ENCODE measurements at places on chromosomes 2 and 18. TPM values are rescaled to one million over a fixed set of nuclear protein-coding genes. Genes with fewer than 3 reads are reported as not detected.

Gene FASTKD2
- total RNA-seq: 41.4 TPM

- H3K4me3 ChIP-seq: no peak overlapping the region
- no peak overlapping the region for H3K27ac ChIP-seq
- DNase-seq: peak; percentile 12
Observed at GRCh38 chr2:186558512-186559276, 31.2 kb upstream of the ITGAV start.

DNA sequence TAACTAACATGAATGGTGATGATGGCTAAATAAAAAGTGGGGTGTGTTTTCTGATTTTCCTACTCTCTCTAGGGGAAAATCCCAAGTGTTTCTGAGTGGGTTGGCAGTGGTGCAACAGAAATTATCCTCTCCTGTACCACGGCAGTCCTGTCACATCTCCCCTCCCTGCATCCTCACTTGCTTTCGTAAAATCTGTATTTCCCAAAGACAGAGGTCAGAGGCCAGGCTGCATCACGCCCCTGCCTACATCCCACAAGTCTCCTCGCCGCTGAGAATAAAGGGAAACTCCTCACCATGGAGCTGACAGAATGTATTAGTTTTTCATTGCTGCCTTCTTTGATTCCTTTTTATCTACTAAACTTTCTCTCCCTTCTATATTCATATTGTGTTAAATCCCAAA is 13.1 kb downstream of the FBLN7 start:
- no peaks in the 10 kb centered on the region for H3K4me1 ChIP-seq
- no peaks in the 10 kb centered on the region for H3K27me3 ChIP-seq

Gene AMER3
- total RNA-seq: not detected

Gene MC2R
- total RNA-seq: not detected

Gene EFR3B
- 4.6 TPM for total RNA-seq

Gene FAM237A
- not detected for total RNA-seq

- no peak for DNase-seq
- H3K4me1 ChIP-seq: no peaks in the 10 kb centered on the region
- H3K4me3 ChIP-seq: peak overlapping the region; percentile 38
- no peaks in the 10 kb centered on the region for H3K36me3 ChIP-seq
Observed at GRCh38 chr2:240831594-240832204, 11.7 kb upstream of the KIF1A start.

GRCh38 chr18:48616484-48617255 is 77.8 kb downstream of the CTIF start:
- no peak overlapping the region for H3K4me3 ChIP-seq
- H3K27ac ChIP-seq: no peak overlapping the region
- DNase-seq: no peak
- no peaks in the 10 kb centered on the region for H3K4me1 ChIP-seq

DNA sequence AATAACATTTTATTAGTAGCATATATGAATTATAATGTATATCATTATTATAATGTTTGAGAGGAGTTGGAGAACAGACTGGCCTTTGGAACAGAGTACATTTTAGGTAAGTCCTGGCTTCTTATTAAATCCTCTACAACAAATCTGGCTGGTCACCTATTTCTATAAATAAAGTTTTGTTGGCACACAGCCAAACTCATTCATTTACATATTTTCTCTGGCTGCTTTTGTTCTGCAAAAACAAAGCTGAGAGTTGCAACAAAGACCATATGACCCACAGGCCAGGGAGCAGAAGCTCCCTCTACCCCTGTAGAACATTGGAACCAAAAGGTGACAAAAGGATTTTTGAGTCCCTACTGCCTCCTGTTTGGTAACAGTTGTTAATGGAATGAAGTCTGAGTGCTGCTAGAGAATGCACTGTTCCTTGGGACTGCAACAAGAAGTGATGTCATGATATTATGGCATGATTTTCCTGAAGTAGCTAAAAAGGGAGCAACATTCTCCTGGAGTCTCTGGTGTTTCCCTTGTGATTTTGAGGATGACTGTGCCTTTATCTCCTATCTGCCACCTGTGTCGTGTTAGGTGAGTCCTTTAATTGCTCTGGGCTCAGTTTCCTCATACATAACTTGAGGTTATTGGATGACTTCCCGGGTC is 22.0 kb upstream of the SP9 start:
- H3K27me3 ChIP-seq: 0 out of 2 replicates have a peak, but pooled peaks cover 9% of the 10 kb centered on the region
- H3K36me3 ChIP-seq: no peaks in the 10 kb centered on the region
- H3K4me3 ChIP-seq: no peak overlapping the region
- H3K4me1 ChIP-seq: no peaks in the 10 kb centered on the region
- no peak overlapping the region for H3K27ac ChIP-seq
- DNase-seq: no peak

DNA sequence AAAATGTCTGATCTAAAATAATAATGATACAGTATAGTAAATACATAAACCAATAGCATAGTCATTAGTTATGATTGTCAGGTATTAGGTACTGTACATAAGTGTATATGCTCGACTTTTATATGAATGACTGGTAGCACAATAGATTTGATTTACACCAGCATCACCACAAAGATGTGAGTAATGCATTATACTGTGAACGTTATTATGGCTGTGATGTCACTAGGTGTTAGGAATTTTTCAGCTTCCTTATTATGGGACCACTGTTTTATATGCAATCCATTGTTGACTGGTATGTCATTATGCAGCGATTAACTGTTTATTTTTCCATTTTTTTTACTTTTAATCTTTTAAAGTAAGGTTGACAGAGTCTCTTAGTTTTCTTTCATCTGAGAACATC is 23.7 kb downstream of the ATP9B start:
- no peaks in the 10 kb centered on the region for H3K27me3 ChIP-seq
- no peak overlapping the region for H3K4me3 ChIP-seq
- no peaks in the 10 kb centered on the region for H3K36me3 ChIP-seq
- DNase-seq: peak; percentile 6

GRCh38 chr2:240687045-240687740 is 4.5 kb upstream of the AQP12A start:
- H3K36me3 ChIP-seq: no peaks in the 10 kb centered on the region
- DNase-seq: no peak
- H3K4me1 ChIP-seq: no peaks in the 10 kb centered on the region
- H3K27me3 ChIP-seq: peaks cover 15% of the 10 kb centered on the region
- no peak overlapping the region for H3K4me3 ChIP-seq

Gene PIEZO2
- total RNA-seq: not detected

GRCh38 chr2:42367835-42368234 is 6.8 kb upstream of the COX7A2L start:
- H3K4me3 ChIP-seq: no peak overlapping the region
- no peak overlapping the region for H3K27ac ChIP-seq
- H3K27me3 ChIP-seq: no peaks in the 10 kb centered on the region
- DNase-seq: no peak

- no peaks in the 10 kb centered on the region for H3K36me3 ChIP-seq
- no peak overlapping the region for H3K4me3 ChIP-seq
- H3K4me1 ChIP-seq: no peaks in the 10 kb centered on the region
- no peak for DNase-seq
- H3K27me3 ChIP-seq: no peaks in the 10 kb centered on the region
Observed at GRCh38 chr2:165647409-165647808, 146.6 kb downstream of the GALNT3 start.

- H3K27ac ChIP-seq: no peak overlapping the region
- no peak overlapping the region for H3K4me3 ChIP-seq
- H3K36me3 ChIP-seq: no peaks in the 10 kb centered on the region
Observed at GRCh38 chr2:5734859-5735520, 42.8 kb downstream of the SOX11 start.

Gene POTEJ
- total RNA-seq: not detected

Gene LIMS3
- 0.26 TPM for total RNA-seq

GRCh38 chr2:176174824-176175708 is 13.4 kb upstream of the HOXD1 start:
- DNase-seq: no peak
- no peak overlapping the region for H3K4me3 ChIP-seq

Gene SDC1
- total RNA-seq: 362 TPM

DNA sequence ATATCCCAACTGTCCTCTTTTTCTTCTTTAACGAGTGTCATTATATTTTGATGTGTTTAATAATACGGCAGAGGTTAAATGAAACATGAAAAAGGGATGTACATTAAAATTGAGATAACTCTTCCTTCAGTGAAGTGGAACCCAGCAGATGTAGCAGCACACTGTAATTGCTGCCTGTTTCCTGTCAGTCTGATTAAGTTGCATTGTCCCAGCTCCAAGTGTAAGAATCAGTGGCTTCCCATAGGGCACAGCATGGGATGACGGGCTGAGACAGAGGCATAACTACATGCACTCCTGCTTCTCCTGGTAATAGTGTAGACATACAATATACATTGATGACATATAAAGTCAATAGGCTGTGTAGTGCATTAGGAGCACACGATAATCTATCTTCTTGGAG is 175.8 kb upstream of the TCF4 start:
- no peak for DNase-seq
- no peak overlapping the region for H3K4me3 ChIP-seq
- no peaks in the 10 kb centered on the region for H3K36me3 ChIP-seq
- H3K4me1 ChIP-seq: peaks cover 41% of the 10 kb centered on the region

DNA sequence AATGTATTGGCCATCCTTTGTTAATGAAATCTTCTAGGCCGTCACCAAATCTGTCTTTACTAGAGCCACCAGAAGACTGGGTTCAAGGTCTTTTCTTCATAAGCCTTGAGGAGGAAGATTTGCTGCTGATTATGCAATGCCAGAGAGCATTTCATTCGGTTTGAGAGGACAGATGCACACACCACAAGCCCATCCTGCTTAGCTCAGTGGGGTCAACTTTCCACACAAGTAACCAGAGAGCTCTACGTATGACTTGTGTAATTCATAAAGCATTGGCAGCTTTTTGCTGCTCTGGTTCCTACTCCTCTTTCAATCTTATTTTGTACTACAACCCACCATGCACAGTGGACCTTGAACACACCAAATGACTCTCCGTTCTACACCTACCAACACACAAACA is 106.9 kb downstream of the OSR1 start:
- peaks cover 17% of the 10 kb centered on the region for H3K4me1 ChIP-seq
- H3K27me3 ChIP-seq: no peaks in the 10 kb centered on the region
- no peaks in the 10 kb centered on the region for H3K36me3 ChIP-seq
- H3K4me3 ChIP-seq: no peak overlapping the region

Gene CNGA3
- total RNA-seq: not detected

- H3K4me3 ChIP-seq: peak overlapping the region; percentile 78
- peaks cover 17% of the 10 kb centered on the region for H3K36me3 ChIP-seq
- H3K27ac ChIP-seq: peak overlapping the region; percentile 73
- H3K4me1 ChIP-seq: peaks cover 36% of the 10 kb centered on the region
Observed at GRCh38 chr2:20224164-20224715, 690 bp downstream of the SDC1 start.

Gene GPR39
- total RNA-seq: 43.2 TPM

Gene DPP10
- total RNA-seq: not detected

Gene LINC00305
- total RNA-seq: not detected

- H3K27me3 ChIP-seq: peaks cover 28% of the 10 kb centered on the region
- no peaks in the 10 kb centered on the region for H3K36me3 ChIP-seq
- H3K4me1 ChIP-seq: no peaks in the 10 kb centered on the region
- H3K27ac ChIP-seq: no peak overlapping the region
Observed at GRCh38 chr2:128374001-128374710, 55.5 kb upstream of the HS6ST1 start.

DNA sequence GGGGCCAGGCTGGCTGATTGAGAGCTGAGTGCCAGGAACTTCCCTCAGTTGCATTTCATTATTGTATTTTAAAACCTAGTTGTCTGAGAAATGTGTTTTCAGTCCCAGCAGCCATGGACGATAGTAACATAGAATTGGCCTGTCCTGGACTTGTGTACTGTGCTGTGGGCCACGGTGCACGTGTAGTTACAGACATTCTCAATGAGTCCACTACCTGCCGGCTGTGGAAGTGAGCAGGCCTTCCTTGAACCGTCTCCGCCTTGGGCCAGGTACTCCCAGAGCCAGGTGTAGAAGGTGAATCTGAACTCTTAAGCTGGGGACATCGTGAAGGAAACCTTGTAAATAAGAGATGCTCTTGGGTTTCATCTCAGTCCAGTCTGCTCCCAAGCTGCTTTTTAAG is 47.0 kb downstream of the UBE2F start:
- H3K27ac ChIP-seq: no peak overlapping the region
- no peak overlapping the region for H3K4me3 ChIP-seq
- no peaks in the 10 kb centered on the region for H3K4me1 ChIP-seq
- no peaks in the 10 kb centered on the region for H3K36me3 ChIP-seq
- no peak for DNase-seq
- no peaks in the 10 kb centered on the region for H3K27me3 ChIP-seq

DNA sequence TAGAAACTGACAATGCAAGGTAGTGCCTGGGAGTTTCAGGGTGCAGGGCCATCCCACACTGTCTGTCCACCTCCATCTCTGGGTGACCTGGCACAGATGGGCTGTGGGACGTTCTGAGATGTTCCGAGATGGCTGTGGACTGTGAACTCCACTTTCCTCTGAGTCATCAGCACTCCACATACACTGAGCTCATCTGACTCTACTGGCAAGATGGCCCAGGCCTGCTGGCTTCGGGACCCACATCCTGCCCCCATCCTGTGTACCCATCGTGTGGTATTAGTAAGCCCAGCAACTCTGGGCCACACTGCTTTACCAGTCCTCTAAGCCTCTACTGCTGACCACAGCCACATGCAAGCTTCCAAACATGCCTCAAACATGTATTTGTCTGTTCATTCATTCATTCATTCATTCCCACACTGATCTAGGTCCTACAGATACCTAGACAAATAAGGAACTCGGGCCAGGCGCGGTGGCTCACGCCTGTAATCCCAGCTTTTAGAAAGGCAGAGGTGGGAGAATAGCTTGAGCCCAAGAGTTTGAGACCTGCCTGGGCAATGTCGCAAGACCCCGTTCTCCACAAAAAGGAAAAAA is 124.8 kb upstream of the CXCR4 start:
- DNase-seq: no peak
- no peaks in the 10 kb centered on the region for H3K36me3 ChIP-seq
- H3K27ac ChIP-seq: no peak overlapping the region

Gene CMPK2
- 6.5 TPM for total RNA-seq

Gene CCDC85A
- 1.1 TPM for total RNA-seq

Gene LCT
- not detected for total RNA-seq

DNA sequence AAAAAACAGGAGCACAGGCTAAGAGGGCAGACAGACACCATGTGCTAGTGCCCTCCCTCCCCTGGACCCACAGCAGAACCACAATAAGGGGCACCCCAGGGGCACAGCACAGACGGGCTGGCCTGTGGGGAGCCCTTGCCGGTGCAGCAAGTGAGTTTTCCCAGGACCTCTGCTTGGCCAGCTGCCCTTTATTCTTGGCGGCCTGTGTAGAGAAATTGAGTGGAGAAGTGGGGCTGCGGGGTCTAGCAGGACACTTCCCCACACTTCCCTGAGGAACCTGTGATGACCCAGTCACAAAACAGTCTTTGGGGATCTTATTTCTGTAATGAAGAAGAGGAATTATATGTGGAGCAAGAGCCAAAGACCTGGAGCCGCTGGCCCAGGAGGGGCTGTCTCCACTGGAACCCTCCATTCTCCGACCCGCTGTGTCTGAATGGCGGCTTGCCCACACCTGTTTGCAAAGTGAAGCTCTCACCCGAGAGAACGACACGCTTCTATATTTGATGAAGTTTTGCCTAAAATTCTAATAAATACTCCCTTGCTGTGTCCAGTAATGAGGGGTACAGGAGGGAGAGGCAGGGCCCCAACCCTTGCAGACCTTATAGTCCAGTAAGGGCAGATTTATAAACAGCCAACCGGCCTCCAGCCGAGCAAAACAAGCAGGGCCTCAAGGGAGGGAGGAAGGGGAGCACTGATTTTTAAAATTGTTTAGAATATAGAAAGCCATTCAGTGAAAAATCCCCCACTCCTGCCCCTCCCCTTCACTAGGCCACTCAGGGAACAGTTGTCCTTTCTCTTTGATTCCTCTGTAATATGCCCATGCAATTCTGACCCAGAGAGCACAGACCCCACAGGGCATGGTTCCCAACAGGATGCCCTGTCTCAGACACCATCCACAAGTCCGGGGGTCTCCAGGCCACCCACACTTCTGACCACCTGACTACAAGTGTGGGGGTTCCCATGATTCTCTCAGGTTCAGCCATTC is 44.7 kb upstream of the SNED1 start:
- DNase-seq: no peak
- H3K36me3 ChIP-seq: no peaks in the 10 kb centered on the region
- H3K27ac ChIP-seq: no peak overlapping the region
- H3K4me3 ChIP-seq: no peak overlapping the region
- H3K4me1 ChIP-seq: no peaks in the 10 kb centered on the region
